Naive thymus-derived CD8-positive, alpha-beta T cell (primary cell): ENCODE measurements at places on chromosomes 1 and 21. TPM values are rescaled to one million over a fixed set of nuclear protein-coding genes. Genes with fewer than 3 reads are reported as not detected.

GRCh38 chr1:54545916-54546635, 2.0 kb upstream of the ACOT11 start:
- DNase-seq = no peak

DNA sequence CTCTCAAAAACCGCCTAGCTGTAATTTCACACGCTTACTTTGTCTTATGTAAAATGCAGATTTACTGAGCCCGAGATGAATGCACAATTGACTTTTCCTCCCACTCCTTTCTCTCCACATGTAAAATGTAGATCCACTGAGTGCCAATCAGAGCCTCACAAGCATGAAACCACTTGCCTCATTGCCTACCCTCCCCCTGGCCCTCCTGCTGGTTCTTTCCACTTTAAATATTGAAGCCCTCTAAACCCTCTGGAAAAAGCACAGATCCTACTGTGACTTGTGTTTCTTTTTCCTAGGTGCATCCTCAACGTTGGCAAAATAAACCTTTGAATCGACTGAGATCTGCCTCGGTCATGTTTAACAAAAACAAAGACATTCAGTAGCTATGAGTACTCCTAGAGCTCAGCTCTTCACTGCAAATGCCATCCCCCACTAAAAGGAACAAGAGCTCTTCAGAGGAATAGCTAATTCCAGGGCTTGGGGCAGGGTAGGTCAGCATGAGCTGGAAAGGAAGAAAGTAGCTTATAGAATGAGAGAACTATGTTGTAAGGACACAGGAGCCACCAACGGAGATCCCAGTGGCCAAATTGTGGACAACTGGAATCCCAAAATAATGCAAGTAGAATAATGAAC, 365.5 kb upstream of the RUNX1 start:
- DNase-seq = no peak

- DNase-seq = no peak
Observed at GRCh38 chr1:13731897-13732296, 31.9 kb downstream of the PRDM2 start.

GRCh38 chr1:169892176-169892926, 1.3 kb downstream of the SCYL3 start:
- DNase-seq = no peak

DNA sequence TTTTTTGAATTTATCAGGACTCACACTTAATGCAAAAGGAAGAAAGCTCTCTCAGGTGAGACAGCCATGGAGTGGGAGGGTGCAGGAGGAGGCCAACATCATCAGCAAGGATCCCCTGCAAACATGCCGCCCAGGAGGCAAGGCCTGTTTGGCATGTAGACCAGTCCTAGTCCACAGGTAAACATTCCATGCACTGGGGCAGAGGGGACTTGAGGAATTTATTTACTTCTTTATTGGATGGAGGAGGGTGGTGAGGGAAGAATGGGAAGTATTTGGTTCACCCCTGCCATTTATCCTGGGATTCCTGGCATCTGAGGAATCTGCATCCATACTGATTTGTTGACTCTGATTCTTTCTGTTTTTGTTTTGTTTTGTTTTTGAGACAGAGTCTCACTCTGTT, 1.5 kb upstream of the UQCRHL start:
- no peak for DNase-seq

DNA sequence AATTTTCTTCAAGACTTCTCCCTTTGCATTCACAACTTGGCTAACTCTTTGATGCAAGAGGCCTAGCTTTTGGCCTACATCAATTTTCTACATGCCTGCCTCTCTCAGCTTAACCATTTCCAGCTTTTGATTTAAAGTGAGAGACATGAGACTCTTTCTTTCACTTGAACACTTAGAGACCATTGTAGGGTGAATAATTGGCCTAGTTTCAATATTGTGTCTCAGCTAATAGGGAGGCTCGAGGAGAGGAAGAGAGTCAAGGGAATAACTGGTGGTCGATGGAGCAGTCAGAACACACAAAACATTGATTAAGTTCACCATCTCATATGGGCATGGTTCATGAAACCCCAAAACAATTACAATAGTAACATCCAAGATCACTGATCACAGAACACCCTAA, 225.5 kb downstream of the TPR start:
- no peak for DNase-seq

DNA sequence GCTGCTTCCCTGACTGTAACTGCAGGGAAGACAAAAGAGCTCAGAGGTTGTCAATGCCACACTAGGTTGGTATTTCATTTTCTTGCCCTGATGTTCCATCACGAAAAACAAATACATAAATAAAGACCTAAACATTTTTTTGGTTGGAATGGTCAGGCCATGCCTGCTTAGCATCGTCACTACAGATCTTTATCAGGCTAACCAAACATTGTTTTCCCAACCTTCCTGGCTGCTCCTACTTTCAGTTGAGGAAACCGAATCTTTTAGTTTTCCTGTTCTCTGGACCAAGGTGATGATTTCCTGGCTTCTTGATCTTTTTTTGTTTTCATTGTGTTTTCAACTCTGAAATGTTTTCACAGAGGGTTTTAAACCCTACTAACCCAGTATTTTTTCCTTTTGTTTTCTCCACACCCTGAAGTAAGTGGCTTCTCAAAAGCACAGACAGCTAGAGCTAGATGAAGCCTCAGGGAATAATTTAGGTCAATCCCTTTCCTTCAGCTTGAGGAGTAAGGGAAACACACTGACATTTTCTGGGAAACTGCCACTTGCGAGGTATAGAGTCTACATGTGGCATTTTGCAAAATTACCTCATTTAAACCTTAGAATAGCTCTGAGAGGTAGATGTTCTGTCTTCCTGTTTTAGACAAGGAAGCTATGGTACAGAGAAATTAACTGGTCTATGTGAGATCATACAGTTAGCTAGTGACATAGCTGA, 67.2 kb upstream of the CNN3 start:
- DNase-seq = no peak

The NGF gene
- not detected for polyA plus RNA-seq

The MAP3K21 gene
- polyA plus RNA-seq = 0.06 TPM

The SMYD2 gene
- 41.7 TPM for polyA plus RNA-seq
